Activated CD8-positive, alpha-beta memory T cell treated with anti-CD3 and anti-CD28 coated beads for 36 hours (primary cell): ENCODE measurements at places on chromosomes 6 and 20. TPM values are rescaled to one million over a fixed set of nuclear protein-coding genes. Genes with fewer than 3 reads are reported as not detected.

The MAN1A1 gene
- 37.3 TPM for total RNA-seq

The COL21A1 gene
- total RNA-seq: not detected

The PKIB gene
- not detected for total RNA-seq

The CCN2 gene
- not detected for total RNA-seq

The SERINC3 gene
- total RNA-seq: 54.7 TPM

The MAPK14 gene
- 44.7 TPM for total RNA-seq

The CGA gene
- total RNA-seq: not detected

The TTK gene
- 24.3 TPM for total RNA-seq

The MCHR2 gene
- total RNA-seq: not detected

The POU5F1 gene
- 0.15 TPM for total RNA-seq
